ENCODE measurements at places on chromosomes 2 and 18.

DNA sequence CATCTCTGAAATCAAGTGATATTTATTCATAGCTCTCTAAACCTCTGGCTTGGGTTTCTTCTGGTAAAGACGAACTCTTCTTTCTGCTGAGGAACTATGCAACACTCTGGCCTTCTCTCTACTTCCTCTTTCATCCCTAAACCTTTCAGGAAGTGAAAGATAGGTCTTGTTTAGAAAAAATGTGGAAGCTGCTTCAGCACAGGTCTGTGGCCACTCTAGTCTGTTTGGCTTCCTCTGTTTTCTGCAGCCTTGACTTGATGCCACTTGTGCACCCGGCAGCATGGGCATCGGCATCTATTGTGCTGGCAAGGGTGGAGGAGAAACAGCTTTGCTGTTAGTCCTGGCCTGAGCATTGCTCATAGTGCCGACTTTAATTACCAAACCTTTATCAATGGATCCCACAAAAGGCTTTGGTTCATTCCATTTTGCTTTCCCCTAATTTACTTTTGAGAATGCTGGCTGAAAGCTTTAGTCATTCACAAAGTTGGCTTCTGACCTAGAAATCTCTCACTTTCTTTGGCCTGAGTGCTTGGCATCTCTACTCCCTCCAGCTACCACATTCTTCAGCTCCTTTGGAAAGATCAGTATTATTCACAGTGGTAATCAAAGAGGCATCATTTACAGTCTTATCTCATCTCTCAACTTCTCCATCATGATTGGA is 32.0 kb upstream of the GPR39 start:
- no peak for DNase-seq

DNA sequence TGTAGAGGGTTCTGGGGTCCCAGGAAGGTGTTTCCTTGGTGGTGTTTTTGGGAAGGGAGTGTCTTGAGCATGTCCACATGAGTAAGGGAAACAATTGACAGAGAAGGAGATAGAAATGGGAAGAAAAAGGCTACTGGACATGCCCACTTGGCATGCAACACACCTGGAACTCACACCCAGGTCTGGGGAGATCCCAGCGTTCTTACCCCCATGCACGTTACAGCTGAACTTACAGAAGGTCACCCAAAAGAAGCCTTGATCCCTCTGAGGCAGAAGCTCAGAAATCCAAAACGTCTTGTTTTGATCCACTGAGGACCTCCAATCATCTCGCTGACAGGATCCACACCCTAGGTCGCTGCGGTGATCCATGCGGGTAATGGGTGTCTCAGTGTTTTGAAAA is 142.0 kb downstream of the ZNF516 start:
- DNase-seq = no peak

GRCh38 chr18:9428862-9429661 is 46.3 kb upstream of the RALBP1 start:
- no peak for DNase-seq

GRCh38 chr2:128447538-128447995 is 128.9 kb upstream of the HS6ST1 start:
- DNase-seq = no peak

GRCh38 chr2:95289253-95289652 is 7.9 kb upstream of the KCNIP3 start:
- DNase-seq = no peak

DNA sequence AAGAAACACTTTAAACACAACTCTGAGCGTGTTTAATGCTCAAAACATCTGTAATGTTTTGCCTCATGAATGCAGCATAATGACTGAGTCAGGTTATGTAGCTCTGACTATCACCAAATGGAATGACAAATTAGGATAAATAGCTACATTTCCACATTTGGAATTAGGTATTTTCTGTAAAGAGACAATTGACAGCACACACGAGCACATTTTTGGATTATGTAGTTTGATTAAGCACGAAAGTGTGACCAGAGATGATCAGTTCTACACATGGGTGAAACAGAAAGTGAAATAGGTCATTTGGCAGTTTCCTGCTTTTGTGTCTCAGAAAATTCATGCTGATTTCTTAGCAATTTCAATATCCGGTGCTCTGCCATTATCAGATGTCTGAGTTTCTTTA is 29.0 kb downstream of the LPIN1 start:
- DNase-seq = no peak

- no peak for DNase-seq
These were observed 261.3 kb upstream of the MEIS1 start for GRCh38 chr2:66173645-66174044.

DNA sequence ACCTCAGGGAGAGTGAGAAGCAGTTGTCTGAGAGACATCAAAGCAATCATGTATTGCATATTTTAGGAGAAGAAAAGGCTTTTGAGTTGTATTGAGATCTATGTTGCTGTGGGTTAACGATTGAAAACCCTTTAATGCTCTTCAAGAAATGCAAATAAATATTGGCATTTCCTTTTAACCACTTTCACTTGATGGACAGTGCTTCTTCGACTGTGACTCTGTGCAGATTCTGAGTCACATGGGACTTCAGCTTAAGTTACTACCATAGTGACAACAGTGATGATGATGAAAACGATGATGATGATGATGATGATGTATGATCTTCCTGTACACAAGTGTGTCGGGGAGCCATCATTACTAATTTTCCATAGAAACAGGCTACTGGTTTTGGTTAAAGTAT is 181.8 kb downstream of the AKAIN1 start:
- DNase-seq = no peak

DNA sequence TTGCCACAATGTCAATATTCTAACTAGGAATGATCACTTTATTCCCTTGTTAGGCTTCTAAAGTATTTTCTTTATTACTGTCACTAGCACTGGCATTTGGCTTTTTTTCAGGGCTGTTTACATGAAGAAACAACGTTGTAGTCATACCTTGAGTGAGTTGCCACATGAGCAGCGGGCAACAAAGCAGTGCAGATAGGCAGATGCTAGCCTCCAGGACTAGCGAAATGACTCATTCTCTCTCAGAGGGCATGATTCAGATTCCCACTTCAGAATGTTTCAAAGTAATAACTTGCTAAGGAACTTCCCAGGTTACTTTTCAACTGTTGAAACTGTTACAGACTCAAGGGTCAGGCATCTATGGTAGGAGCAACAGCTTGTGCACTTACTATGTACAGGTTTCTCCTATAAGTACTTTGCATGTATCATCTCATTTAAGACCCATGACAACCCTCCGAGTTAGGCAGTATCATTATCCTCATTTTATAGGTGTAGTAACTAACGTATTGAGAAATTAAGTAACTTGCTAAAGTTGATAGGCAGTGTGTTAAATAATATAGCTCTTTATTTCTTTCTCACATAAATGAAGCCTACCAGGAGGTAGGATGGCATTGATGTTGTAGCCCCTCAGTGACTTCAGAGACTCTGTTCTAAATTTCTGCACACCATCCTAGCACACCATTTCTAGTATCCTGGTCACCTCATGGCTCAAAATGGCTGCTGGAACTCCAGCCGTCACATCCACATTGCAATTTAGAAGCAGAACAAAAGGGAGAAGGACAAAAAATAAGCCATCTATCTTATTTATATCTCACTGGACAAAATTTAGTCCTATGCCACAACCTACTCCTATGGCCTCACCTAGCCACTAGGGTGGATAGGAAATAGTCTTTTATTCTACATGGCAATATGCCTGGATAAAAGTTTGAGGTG is 83.3 kb downstream of the ICOS start:
- DNase-seq = no peak

- no peak for DNase-seq
These were observed 130.1 kb downstream of the NFATC1 start for GRCh38 chr18:79525556-79526467.

GRCh38 chr2:24657818-24658217 is 135.4 kb downstream of the PTRHD1 start:
- DNase-seq = no peak

DNA sequence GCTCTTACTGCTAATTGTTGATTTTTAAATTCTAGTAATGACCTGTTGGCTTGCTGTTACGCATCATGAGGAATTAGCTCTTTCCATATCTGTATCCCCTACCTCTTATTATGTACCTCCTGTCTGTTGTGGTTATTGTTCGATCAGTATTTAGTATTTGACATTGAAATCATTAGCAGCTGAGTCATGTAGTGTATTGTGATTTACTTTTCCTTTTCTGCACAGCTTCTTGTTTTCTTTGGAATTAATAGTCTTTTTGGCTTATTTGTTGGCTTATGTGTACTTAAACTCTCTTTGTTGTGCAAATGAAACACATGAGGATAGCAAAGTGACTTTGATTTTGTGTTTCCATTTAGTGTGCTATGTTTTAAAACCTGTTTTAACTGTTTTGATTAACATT is 4.3 kb downstream of the EPB41L5 start:
- no peak for DNase-seq

GRCh38 chr2:53568469-53568868 is 199.1 kb upstream of the CHAC2 start:
- DNase-seq = no peak

- peak; percentile 12 for DNase-seq
These were observed 83.7 kb upstream of the UBXN4 start for GRCh38 chr2:135657806-135658582.
